ENCODE measurements at places on chromosomes 2 and 18. TPM values are rescaled to one million over a fixed set of nuclear protein-coding genes. Genes with fewer than 3 reads are reported as not detected.

The IL36RN gene
- not detected for total RNA-seq

- no peak for DNase-seq
Observed at GRCh38 chr18:46917803-46918600, 600 bp downstream of the KATNAL2 start.

- no peak for DNase-seq
Observed at GRCh38 chr2:69816923-69817542, 12.4 kb upstream of the GMCL1 start.

DNA sequence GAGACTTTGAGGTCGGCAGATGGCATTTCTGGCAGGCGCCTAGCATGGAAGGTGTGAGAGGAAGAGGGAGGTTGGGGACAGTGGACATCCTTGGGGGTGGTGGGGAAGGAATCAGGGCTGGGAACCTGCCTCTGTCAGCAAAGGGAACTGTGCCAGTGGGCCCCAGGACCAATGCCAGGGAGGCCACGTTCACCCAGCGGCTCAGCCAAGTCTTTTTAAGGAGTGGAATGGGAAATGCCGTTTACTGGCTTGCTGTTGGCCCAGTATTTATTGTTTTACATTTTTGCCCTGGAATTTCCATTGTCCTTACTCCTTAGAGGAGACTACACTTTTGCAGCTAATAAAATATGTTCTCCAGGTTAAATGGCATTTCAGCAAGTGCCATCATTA lies 135.2 kb downstream of the MCFD2 start:
- DNase-seq, result no peak

DNA sequence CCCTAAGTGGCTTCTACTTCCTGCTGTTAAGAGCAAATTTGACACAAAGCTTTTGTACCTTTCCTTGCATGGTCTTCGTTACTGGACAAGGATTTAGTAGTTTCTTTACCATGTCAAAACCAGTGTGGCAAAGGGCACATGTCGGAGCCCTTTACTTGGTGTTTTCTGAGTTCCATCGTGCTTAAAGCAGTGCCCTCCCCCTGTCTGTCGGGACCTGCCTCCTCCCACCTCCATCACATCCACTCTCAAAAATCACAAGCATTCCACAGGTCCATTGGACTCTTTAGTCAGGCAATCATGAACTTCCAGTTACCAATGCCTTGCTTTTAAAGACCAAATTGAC lies 763 bp downstream of the CCDC141 start:
- no peak for DNase-seq

GRCh38 chr2:186612555-186613440 lies 22.9 kb downstream of the ITGAV start:
- no peak for DNase-seq

Measured in lower lobe of right lung (tissue), 2 donors.